ENCODE measurements at places on chromosomes 5 and 9.

GRCh38 chr9:26292943-26293342 lies 599.7 kb downstream of the CAAP1 start:
- DNase-seq, result no peak

GRCh38 chr9:37840560-37841194 lies 40.1 kb downstream of the DCAF10 start:
- peak; percentile 22 for DNase-seq

DNA sequence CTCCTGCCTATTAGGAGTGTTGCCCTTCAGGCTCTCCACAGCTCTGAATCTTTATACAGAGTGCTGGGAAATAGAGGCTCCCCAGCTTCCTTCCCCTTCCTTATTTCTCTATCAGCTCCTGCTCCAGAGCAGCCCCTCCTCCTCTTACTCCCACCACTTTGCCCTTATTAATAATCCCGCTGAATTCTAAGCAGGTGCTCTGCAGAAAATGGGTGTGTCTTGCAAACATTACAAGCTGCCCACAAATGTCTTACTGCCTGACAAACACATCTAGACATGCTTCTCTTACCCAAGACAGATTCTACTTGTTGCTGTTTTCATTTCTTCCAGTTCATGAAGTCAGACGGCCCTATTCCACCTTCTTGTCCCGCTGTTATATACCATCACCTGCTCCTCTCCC lies 6.4 kb downstream of the PHF24 start:
- no peak for DNase-seq

DNA sequence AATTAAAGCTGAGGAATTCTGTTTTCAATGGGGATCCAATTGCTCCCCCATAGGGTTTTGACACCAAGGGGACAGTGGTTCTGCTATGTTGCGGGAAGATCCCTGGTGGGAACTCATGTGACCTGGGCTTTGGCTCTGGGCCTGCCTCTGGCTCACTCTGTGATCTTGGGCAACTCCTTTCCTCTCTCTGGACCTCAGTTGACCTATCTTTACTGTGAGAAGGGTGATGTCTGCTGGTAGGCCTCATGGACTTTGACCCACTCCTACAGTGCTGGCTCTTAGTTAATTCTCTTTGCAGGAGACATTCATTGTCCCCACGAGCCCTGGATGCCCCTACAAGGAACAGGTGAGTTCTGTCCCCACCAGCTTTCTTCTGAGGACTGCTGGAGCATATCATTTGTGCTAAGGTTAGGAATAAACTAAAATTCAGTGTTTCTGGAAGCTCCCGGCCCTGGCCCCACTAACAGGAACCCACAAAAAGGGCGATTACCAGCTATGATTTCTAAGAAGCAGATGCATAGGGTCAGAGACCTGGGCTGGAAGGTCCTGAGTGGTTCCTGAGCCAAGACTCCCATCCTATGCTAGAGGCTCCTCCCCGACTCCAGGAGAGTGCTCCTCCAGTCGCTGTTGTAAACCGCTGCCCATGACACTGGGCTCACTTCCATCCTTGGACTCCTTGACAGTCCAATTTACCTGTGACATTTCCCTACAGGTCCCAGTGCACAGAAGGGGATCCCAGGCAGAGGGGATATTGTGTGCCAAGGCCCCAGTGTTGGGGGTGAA lies 218.3 kb downstream of the PAX5 start:
- DNase-seq, result no peak

DNA sequence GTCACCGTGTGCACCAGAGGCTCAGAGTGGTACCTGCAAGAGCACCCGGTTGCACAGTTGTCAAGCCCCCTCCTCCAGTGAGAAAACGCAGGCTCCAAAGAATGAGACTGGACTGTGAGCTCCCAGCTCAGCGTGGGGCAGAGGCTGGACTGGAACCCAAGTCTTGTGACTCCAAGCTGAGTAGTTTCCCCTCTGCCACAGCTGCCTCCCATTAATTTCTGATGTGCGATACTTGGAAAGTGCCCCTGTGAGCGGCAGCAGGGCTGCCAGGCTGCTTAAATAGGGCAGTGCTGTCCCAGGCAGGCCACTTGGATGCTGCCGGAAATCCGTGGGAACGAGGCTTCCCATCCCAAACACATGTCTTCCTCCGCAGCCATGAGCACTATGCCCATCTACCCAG lies 62.2 kb upstream of the ANGPTL2 start:
- DNase-seq, result no peak

DNA sequence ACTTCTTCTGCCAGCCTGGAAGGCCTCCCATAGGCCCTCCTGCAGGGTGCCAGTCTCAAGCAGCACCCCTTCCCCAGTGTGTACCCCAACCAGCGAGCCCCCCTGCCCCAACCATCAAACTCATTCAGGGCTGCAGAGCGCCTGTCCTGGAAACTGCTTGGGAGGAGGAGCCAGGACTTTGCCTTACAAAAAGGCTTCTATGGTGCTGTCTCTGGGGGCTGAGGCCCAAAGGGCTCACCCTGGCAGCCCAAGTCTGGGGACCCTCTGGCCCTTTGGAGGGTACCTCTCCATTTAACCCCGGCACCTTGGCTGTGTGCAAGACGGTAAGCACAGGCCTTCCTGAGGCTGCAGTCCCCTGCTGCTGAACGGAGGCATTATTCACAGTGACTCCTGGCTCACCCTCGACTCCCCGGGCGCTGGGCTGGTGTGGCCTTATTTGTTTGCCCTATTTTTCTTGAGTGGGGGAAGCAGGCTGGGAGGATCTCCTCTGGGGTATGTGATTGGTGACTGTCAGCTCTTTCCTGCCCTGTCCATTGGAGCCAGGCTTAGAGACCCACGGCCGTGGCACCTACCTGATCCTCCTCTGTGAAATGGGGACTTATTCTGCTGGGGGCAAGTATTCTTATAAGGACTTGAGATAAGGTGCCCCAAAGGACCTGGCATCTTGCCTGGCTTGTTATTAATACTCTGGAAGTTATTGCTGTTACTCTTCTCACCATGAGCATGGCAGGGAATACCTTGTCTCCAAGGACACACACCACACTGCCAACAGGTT lies 5.8 kb downstream of the LMX1B start:
- no peak for DNase-seq

GRCh38 chr9:36939655-36940499 lies 94.2 kb downstream of the PAX5 start:
- no peak for DNase-seq

GRCh38 chr5:141617128-141617527 lies 1.7 kb downstream of the DIAPH1 start:
- no peak for DNase-seq

- DNase-seq, result no peak
These were observed 86.0 kb downstream of the NREP start for GRCh38 chr5:111670826-111671492.

DNA sequence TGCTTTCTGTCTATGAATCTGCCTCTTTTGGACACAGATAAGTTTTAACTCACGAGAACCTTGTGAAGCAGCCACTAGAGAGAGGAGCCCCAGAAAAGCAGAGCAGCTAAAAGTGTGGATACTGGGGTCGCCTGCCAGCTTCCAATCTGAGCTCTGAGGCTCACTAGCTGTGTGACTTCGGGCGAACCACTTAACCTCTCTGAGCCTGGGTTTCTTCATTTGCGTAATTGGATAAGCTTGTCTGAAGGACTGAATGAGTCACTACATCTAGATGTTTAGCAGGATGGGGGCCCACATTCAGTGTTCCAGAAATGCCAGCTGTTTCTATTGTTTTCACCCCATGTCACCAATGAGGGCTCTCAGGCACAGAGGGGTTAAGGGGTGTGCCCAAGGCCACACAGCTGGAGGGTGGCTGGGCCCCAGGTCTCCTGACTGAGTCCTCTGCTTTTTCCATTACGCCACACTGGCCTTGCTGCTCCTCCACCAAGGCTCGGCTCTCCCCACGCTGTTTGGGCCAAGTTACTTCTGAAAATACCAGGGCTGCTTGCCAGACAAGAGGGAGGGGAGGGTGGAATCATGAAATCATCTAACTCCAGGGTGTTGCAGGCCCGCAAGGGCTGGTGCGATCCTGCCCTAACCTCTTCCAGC lies 36.2 kb downstream of the SH3PXD2B start:
- DNase-seq, result peak; percentile 95

DNA sequence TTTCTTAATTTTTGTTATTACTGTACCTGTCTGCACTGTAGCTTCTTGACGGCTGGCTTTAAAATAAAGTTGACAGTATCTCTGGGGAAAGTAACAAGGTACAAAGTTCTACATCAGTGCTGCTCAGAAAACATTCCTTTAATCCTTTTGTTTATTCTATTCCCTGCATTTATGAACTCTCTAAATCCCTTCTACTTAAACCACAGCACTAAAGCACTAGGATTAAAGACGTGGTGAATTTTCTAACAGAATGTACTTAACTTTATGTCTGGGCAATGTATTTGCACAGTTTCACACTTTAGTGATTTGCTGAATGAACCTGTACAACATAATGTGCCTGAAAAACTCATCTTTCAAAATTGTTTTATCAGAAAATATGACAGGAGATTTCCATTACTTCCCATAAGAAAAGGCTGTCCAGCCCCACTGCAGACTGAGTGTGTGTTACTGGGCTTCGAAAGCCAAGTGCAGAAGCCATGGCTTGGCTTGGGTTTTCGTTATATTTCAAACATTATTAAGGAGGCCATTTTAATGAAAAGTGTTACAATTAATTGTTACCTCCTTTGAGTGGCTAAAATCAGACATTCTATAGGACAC lies 43.8 kb downstream of the LHFPL2 start:
- no peak for DNase-seq

DNA sequence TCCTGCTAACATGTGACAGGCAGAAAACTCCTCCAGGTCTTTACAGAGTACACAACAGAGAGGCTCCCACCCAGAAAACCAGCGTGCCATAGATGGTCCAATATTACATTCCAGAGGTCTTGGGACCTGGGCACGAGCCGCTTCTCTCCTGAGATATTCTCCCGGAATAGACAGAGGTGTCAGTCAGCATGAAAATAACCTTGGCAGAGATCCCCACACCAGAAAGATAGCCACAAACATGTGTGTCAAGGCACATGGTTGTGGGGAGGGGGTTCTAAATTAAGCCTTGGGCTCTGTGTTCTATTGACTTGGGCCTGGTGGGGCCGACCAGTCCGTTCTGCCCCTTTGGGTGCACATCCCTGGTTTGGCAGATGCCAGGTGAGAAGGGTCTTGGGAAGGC lies 78.4 kb downstream of the BOD1 start:
- DNase-seq, result no peak

- no peak for DNase-seq
These were observed 705.4 kb upstream of the RIOK2 start for GRCh38 chr5:97888439-97888838.

DNA sequence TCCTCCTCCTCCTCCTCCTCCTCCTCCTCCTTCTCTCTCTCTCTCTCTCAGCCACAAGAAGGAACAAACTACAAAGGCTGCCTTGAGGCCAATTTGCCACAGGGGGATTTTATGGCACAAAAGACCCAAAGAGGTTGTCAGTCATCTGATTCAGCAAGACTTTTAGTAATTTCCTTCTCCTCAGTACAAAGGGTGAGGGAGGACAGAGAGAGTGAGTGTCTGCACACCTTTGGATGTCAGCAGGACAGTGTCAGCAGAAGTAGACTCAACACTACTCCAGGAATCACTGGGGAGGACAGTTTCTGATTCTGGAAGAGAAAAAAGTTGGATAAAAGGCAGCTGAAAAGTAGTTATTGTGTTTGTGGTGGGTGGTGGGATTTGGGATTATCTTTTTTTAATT lies 13.6 kb downstream of the TIMD4 start:
- no peak for DNase-seq

- DNase-seq, result no peak
These were observed 8.5 kb downstream of the ELL2 start for GRCh38 chr5:95953021-95953702.
